ENCODE measurements at places on chromosomes 6 and 20.

DNA sequence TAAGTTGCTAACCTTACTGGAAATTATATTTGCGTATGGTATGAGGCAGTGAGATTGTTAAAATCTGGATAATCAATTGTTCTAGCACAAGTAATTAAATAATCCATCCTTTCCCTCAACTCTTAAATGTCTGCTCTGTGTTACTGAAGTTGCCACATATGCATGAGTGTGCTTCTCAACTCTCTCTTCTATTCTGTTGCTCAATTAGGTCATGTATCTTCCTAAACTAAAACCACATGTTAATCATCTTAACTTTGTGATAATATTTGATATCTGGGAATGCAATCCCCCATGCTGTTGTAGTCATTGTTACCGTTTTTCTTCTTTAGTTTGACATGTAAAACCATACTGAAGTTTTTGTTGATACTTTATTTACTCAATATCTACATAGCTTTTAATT, 63.5 kb upstream of the STMND1 start:
- peak; percentile 60 for DNase-seq

- DNase-seq, result no peak
Measured at GRCh38 chr6:152402791-152403190, 234.4 kb downstream of the SYNE1 start.

- DNase-seq, result no peak
Measured at GRCh38 chr6:15148356-15148946, 97.4 kb upstream of the JARID2 start.

GRCh38 chr6:155349956-155350355, 35.7 kb upstream of the TFB1M start:
- no peak for DNase-seq

DNA sequence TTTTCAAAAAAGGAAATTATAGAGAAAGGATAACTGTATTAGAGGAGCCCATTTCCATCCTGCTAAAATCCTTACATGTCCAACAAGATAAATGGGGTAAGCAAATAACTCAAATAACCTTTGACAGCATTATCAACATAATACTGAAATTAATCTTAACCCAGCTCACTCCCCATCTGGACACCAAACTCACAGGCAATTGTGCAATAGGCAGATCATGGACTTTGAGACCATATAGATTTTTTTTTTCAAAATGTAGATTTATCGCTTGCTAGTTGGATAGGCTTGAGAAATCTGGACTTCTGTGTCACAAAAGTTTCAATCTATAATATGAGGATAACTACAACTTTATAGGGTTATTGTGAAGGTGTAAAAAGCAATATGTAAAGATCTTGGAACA, 134.4 kb upstream of the ASCC3 start:
- no peak for DNase-seq

DNA sequence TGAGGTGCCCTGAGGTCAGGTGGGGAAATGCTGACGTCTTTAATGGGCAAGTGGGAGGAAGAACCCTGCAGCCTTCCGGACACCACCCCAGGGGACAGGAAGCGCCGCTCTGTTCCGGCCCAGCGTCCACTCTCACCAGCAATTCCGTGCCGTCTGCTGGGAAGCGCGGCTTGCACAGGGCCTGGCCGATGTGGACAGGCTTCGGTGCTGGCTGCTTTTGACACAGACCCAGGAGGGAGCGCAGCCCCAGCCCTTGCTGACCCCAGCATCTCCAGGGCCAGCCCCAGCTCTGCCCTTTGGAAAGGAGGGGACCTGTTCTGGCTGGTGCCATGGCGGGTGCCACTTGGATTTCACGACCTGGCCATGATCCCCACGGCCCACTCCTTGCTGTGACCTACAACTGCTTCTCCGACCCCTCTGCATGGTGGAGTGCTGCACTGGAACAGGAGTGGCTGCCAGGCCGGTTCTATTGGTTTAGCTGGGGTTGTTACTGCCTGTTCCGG, 123.2 kb downstream of the DLL1 start:
- DNase-seq, result no peak

- no peak for DNase-seq
Measured at GRCh38 chr6:66226109-66226508, 519.1 kb upstream of the EYS start.

Measured in NCI-H226 (cell line).